ENCODE measurements at places on chromosomes 12 and 14.

- no peak for DNase-seq
Measured at GRCh38 chr14:99773521-99774497, 19.4 kb upstream of the EML1 start.

- DNase-seq, result no peak
Measured at GRCh38 chr12:15701206-15701605, 88.0 kb downstream of the EPS8 start.

DNA sequence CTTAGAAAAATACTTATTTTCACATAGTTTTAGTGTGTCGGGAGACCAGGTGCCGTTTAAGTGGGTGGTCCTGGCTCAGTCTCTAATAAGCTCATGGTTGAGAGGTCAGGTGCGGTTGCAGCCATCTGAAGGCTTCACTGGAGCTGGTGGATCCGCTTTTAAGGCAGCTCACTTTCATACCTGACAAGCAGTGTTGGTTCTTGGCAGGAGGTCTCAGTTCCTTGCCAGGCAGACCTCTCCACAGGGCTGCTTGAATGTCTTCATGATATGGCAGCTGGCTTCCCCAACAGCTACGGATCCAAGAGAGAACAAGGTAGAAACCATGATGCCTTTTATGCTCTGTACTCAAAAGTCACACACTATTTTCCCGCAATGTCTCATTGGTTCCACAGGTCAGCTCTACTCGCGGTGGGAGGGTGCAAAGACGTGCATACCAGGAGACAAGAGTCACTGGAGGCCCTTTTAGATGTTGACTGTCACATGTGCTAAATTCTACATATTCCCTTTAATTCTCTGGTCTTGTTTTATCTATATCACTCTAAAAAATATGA lies 8.0 kb upstream of the ZDHHC17 start:
- DNase-seq, result no peak

GRCh38 chr14:103495854-103496253 lies 26.8 kb downstream of the CKB start:
- no peak for DNase-seq

DNA sequence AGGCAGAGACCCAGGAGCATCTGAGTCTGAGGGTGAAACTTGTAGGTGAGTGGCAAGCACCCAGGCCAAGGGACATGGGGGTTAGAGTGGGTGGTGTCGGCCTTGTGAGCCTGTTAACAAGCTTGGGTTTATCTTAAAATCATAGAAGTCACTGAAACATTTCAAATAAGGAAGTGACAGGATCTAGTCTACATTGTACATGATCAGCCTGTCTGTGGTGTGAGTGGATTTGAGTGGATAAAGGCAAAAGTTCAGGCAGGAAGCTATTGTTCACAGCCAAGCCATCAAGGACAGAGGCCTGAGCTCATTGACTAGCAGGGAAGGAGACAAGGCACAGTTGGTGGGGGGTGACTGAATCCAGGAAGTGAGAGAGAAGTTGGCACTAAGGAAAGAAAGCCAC lies 59.3 kb upstream of the FKBP4 start:
- no peak for DNase-seq

- peak; percentile 27 for DNase-seq
Measured at GRCh38 chr12:24012528-24012927, 63.1 kb upstream of the SOX5 start.

GRCh38 chr12:121934309-121934664 lies 15.9 kb downstream of the CFAP251 start:
- no peak for DNase-seq

GRCh38 chr14:74563586-74564159 lies 48.4 kb downstream of the LTBP2 start:
- no peak for DNase-seq

DNA sequence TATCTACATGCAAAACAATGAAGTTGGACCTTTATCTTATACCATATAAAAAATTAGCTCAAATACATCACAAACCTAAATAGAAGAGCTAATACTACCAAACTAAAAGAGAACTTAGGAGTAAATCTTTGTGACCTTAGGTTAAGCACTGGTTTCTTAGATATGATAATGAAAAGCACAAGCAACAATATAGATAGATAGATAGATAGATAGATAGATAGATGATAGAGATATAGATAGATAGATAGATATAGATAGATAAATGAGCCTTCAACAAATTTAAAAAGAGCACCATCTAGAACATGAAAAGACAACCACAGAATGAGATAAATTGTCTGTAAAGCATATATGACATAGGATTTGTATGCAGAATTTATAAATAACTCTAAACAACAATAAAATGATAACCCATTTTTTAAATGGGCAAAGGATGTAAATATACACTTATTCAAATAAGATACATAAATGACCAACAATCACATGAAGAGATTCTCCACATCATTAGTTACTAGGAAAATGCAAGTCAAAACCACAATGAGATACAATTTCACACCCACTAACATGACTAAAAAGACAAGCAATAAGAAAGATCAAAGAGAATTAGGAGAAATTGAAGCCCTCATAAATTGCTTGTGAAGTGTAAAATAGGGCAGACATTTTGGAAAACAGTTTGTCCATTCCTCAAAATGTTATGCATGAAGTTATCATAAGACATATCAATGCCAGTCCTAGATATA lies 293.7 kb downstream of the BTG1 start:
- DNase-seq, result peak; percentile 95

- no peak for DNase-seq
Measured at GRCh38 chr12:94308612-94309011, 151.1 kb downstream of the CEP83 start.
